ENCODE measurements at places on chromosomes 1 and 21.

DNA sequence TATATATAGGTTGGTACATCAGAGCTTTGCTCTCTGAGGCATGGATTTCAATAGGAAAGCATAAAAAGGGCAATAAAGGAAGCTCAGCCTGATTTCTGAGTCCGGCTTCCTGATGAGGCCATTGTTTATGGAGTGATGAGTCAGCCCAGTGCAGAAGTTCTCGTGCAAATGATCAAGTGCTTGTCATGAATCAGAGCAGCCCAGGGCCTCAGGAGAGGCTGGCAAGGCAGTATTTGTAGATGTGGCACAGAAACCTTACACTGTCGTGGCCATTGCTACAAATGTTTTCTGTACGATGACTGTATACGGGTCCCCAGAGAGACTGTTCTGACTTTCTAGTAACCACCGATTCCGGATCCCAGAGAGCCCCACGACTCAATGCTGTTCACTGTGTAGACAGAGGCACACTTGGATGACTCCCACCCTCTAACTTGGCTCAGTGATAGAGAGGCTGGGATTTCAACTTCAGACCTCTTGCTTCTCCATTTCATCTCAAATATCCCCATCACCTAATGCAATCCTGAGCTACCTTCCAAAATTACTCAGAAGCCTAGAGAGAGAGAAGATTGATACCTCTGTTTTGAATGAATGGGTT is 26.8 kb downstream of the UMODL1 start:
- no peak for DNase-seq

DNA sequence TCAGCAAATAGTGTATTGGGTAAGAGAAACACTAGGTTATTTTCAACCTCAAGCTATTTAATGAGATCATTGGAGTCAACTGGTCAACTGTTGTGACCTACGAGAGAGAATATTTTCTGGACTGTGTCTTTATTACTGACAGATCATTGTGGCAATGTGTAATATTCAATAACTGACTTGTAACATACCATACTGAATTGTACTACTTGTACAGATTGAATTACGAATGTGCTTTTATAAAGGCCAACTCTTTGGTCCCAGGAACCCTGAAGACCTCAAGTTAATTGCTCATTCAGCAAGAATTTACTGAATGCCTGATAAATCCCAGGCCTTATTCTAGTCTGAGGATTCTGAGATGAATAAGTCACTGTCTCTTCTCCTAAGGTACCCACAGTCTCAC is 56.1 kb upstream of the CAMK1G start:
- no peak for DNase-seq

- DNase-seq, result no peak
These were observed 44.2 kb downstream of the SLC19A1 start for GRCh38 chr21:45497846-45498645.

DNA sequence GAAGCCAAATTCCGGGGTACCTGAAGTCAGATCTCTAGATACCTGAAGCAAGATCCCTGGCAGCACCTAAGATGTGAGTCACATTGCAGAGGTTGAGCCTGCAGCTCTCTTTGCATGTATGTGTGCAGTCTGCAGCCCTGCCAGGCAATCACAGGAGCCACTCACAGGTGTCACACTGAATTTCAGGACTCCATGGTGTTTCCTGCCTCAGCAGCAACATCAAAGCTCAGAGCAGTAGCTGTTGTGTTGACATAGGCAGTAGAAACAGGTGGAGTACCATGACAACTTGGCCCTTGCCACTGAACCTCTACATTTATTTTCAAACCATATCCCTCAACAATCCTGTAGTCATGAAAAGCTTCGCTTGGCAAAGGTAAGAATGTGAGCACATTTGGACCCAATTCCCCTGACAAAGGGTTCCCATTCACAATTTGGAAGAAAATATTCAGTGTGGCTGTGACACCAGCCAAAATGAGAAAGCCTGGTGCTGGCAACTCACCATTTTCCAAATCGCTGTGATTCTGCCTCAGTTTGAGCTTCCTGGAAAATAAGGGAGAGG is 419.8 kb upstream of the NFIA start:
- no peak for DNase-seq

GRCh38 chr1:192817246-192817645 is 8.4 kb downstream of the RGS2 start:
- no peak for DNase-seq

DNA sequence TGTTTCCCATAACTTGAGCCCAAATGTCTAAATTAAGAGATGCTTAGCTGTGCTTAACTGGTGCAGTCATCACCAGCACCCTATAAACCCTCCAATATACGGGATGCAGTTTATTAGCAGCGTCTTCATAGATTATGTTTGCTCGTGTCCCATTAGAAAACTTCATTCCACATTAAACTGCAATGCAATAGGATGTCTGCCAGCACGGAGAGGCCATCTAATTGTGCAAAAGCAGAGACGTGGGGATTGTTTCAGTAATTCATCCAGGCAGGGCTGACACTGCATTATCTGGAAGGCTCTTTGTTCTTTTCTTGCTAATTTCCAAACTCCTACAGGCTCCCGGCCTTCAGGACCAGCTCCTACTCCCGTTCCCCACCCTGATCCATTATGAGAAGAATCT is 89.5 kb downstream of the CSMD2 start:
- no peak for DNase-seq

GRCh38 chr1:21933397-21934248 is 3.5 kb downstream of the HSPG2 start:
- no peak for DNase-seq

DNA sequence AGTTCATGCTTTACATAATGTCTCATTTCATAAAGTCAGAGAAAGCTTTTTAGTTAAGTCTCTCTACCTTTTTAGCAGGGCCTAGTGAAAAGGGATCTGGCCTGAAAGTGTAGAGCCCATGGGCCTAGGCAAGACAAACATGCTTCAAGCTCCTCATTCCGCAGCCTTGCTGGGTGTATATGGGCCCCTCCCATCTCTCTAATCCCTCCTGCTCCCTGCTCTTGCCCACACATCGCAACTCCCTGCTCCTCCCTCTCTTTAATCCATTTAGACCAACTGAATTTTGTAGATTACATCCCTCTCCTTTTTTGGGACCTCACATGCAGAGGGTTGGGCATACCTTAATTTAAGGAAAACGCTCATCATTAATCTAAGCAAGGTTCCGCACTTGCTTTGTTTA is 42.3 kb upstream of the CCDC190 start:
- DNase-seq, result no peak

DNA sequence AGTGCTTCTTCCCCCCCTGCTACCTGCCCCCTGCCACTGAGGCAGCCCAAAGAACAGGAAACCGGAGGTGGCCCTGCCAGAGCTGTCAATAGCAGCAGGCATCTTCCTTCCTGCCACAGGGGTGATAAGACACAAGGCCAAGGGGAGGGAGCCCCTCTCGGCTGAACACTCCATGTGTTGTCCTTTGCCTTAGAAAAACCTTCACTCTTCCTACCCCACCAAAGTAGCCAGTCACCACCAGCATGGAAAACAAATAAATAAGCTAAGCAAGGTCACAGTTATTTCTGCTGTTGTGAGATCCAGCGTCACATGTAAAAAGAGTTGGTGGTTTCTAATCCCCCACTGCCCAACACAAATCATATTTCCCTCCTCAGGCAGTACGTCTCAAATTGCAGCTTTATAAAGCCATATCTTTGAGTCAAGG is 104.8 kb upstream of the DPT start:
- no peak for DNase-seq

GRCh38 chr1:118963138-118963455 is 25.0 kb downstream of the TBX15 start:
- no peak for DNase-seq

- no peak for DNase-seq
These were observed 13.5 kb downstream of the RAB3B start for GRCh38 chr1:51976846-51977602.

DNA sequence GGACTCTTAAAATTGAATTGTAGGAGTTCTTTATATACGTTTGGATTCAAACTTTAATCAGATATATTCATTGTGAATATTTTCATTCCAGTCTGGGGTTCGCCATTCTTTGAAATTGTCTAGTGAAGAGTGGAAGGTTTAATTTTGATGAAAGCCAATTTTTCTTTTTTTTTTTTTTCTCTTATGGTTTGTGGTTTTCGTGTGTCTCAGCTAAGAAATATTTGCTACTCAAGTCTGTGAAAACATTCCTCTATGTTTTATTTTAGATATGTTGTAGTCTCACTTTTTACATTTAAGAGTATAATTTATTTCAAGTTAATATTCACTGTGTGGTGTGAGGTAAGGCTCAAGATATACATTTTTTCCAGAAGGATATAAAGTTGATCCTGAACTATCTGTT is 220.5 kb downstream of the KCNT2 start:
- no peak for DNase-seq

DNA sequence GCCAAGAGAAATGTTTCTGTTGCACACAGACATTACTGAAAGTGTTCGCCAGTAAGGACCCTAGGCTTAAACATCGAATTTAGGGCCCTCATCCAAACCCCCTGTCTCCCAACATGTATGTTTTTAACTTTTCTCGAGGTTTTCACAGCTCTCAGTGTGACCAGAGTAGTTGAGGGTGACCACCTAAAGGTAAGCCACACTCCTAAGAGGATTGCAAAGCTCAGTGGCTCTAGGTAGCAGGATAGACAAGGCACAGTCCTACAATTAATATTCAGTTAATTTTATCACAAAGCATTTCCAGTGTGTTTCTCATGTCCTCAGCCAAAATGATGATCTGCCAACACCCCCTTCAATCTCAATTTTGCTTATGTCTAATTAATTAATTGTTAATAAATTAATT is 695 bp upstream of the ALG14 start:
- DNase-seq, result no peak

GRCh38 chr1:151908228-151908691 is 1.1 kb downstream of the THEM4 start:
- no peak for DNase-seq

- DNase-seq, result no peak
These were observed 1.2 kb upstream of the TPRG1L start for GRCh38 chr1:3623441-3624199.

DNA sequence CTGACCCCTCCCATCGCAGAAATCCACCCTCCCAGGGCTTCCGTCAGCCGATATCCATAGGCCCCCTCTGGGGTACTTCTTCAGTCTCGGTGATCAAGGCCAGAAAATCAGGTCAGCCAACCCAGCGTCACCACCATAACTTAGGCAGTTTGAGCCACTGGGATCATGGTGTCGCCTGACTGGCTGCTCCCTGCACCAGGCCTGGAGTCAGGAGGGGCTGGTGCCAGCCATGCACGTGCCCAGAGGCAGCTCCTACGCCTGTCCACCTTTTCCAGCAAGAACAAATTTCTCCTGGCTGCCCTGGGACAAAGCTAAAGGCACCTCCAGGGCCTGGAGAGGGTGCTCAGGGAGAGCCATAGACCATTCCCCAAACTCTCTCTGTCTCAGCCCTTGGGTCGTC is 4.8 kb upstream of the CTRC start:
- DNase-seq, result no peak

DNA sequence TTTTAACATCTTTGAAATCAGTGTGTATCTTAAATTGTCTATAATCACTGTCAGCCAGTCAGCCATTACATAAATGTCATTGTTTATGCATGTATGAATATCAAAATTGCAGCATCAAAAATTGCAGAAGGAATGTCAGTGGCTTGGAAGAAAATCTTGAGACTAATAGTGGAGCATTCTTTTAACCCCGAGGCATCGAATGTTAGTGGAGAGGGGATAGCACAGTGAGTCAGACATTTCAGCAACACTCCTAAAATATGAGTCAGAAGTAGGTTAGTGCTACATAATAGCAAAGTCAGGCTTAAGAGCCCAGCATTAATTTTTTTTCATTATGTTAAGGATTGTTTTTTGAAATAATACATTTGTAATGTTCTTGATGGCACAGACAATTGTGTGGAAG is 45.5 kb downstream of the SNRPE start:
- no peak for DNase-seq

- no peak for DNase-seq
These were observed 709.4 kb downstream of the MRPL39 start for GRCh38 chr21:24897883-24898282.

- no peak for DNase-seq
These were observed 25.5 kb upstream of the TNFRSF1B start for GRCh38 chr1:12141163-12141850.

- DNase-seq, result no peak
These were observed 1.4 kb downstream of the VPS13D start for GRCh38 chr1:12231276-12231595.

- no peak for DNase-seq
These were observed 9.4 kb downstream of the GLUL start for GRCh38 chr1:182381962-182382819.

GRCh38 chr1:170095976-170096748 is 21.7 kb upstream of the KIFAP3 start:
- DNase-seq, result no peak

GRCh38 chr1:115882913-115883902 is 42.3 kb upstream of the NHLH2 start:
- DNase-seq, result no peak

GRCh38 chr1:94323311-94324177 is 86.2 kb upstream of the ARHGAP29 start:
- no peak for DNase-seq

GRCh38 chr1:102032534-102032933 is 35.8 kb upstream of the OLFM3 start:
- no peak for DNase-seq

DNA sequence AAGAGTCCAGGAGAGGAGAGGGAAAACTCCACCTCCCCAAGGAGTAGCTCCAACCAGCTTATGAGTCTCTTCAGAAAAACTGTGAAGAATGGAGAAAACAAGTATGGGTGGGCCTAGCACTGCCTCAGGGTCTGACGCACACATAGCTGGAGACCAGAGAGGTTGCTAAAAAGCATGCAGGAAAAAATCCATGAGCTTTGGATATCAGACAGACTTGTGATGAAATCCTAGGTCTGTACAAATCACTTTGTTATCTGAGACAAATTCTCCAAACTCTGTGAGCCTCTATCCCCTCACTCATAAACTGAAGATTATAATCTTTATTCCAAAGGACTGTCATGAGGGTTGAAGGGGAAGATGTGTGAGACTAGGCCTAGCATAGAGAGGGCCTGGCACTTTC is 141.5 kb upstream of the FGGY start:
- no peak for DNase-seq

- DNase-seq, result no peak
These were observed 70.2 kb upstream of the CDC42BPA start for GRCh38 chr1:227388214-227389168.

DNA sequence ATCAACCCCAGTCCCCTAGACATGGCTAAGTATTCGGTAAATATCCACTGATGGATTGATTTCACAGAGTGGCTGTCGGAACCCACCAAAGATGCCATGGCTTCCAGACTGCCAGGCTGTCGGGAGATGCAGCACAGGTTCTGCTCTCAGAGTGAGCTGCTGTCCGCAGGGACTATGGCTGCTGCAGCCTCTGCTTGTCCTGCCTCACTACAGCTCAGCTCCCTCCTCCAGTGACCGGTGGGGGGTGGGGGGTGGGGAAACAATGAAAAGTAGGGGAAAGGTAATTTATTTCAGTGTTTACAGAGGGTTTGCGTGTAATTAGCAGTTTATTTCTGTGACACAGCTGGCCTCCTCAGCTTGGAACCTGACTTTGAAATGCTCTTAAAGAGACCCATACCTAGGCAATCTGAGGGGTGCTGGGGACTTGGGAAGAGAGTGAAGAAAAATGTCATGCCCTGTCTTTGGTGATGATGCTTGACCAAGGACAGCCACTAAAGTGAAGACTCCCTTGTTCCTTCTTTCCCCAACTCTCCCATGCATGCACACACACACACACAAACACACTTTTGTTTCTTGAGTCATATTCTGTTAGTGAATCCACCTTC is 109.0 kb downstream of the CACNA1E start:
- DNase-seq, result no peak

Measured in GM10248 (cell line).